ENCODE measurements at places on chromosomes 11 and 22.

- DNase-seq, result no peak
Measured at GRCh38 chr11:2570841-2571597, 126.2 kb downstream of the KCNQ1 start.

DNA sequence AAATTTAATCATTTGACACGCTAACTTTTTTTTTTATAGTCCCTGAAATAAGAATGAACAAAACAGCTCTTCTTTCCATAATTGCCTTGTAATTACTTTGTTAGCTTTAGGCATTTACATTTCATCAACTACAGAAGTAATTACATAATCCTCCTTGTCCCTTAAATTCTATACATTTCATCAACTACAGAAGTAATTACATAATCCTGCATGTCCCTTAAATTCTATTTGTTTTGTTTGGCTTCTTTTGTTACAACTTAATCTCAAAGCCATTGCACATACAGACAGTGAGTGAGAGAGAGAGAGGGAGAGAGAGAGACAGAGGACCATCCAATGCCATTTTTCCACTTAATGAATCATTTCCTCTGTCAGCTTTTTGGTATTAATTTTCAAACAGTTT, 873.2 kb downstream of the METTL15 start:
- no peak for DNase-seq

GRCh38 chr11:70365544-70365927, 32.8 kb upstream of the CTTN start:
- DNase-seq, result no peak

GRCh38 chr11:79170321-79170720, 270.5 kb downstream of the TENM4 start:
- DNase-seq, result no peak

DNA sequence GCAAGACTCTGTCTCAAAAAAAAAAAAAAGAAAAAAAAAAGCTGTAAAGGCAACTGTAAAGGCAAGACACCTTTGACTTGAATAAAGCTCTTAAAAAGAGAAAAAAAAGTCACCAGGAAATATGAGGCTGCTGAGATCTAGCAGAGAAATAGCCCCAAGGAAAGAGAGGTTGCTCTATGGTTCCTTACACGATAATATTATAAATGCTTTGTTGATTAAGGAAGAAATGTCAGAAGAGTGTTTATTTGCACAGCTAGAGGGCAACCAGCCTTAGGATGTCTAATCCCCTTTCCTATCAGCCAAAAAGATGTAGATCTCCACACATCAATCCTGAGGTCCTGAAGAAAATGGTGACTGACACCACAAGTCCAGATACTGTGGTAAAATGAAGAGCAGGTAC, 32.0 kb downstream of the RBFOX2 start:
- no peak for DNase-seq

DNA sequence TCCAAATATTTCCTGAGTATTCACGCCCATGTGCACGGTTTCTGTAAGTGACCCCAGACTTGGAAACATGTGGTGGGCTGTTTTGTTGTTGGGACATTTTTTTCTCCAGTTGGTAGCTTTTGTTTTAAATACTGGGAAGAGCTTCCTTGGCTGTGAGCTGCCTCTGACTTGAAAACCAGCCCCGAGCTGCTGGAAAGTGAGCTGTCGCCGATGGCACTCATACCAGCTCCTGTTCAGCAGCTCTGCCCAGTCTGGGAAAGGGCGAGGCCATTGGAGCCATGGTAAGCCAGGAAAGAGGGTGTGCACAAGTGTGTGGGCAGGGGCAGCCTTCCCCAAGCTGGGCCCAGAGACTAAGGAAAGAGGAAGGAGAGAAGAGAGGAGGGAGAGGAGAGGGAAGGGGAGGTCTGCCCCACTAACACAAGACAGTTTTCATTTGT, 3.2 kb upstream of the FLI1 start:
- no peak for DNase-seq

GRCh38 chr11:124090996-124091395, 24.3 kb upstream of the VWA5A start:
- DNase-seq, result no peak
